HCT116 (cell line): ENCODE measurements at places on chromosomes 11 and 22.
A peak's percentile ranks its signal among the peaks of the same experiment; 100 is the strongest.

GRCh38 chr22:26462051-26462450 lies 21.5 kb downstream of the HPS4 start:
- DNase-seq = no peak

DNA sequence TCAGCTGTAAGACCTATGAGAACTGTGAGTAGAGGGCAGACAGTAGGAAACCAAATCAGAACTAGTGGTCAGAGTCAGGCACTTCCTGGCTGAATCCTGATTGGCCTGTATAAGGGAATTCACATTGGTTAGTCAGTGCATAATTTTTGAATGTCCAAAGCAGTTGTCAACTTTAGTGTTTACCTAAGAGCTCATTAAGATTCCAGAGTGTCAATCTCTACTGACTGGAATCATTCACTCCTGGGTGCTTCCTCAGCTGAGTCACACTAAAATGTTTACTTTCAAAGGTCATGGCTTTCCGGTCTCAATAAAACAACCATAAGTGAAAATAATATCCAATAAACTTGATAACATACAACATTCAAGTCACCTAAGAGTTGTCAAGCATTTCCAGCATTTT lies 306.1 kb downstream of the C11orf87 start:
- peak; percentile 40 for DNase-seq

DNA sequence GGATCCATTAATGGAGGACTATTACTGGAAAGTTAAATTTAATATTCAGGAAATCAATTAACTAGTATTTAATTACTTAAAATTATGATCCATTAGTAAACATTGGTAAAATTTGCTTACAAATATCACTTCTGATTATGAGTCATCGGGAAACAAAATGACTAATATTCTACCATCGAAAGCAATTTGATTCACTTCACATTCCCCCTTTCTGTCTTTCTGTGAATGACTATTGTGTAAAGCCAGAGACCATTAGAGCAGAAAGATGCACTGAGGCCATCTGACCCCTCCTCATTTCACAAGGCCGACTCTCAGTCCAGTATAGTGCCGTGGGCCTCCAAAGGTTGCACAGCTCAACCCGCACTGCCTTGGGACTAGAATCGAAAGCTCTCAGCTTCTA lies 619.0 kb downstream of the OPCML start:
- no peak for DNase-seq

- DNase-seq = no peak
These were observed 70.6 kb downstream of the ADM start for GRCh38 chr11:10375280-10375971.

GRCh38 chr11:131295986-131296385 lies 74.4 kb upstream of the NTM start:
- DNase-seq = no peak

- no peak for DNase-seq
These were observed 20.5 kb upstream of the EFCAB6 start for GRCh38 chr22:43832393-43833265.

DNA sequence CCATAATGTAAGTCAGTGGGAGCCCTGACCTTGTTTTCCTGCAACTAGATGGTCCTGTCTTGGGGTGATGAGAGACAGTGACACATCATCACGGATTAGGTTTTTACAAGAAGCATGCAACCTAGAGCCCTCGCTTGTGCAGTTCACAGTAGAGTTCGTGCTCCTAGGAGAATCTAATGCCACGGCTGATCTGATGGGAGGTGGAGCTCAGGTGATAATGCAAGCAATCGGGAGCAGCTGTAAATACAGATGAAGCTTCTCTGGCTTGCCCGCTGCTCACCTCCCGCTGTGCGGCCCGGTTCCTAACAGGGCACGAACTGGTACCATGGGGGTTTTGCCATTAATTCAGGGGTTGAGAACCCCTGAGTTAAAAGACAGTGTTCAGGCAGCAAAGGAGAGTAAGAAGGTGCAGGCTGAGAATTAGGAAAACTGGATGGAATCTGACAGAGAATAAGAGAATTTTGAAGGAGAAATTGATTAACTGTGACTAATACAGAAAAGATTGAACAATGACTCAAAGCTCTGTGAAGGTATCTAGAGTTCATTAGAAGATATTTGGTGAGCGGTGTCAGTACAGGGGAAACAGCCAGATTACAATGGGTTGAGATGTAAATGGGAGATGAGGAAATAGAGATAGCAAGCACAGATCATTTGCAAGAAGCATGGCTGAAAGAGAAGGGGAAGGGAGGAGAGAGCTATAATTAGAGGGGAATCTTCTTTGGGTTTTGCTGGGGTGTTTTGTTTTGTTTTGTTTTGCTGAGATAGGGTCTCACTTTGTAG lies 21.0 kb downstream of the WEE1 start:
- no peak for DNase-seq

DNA sequence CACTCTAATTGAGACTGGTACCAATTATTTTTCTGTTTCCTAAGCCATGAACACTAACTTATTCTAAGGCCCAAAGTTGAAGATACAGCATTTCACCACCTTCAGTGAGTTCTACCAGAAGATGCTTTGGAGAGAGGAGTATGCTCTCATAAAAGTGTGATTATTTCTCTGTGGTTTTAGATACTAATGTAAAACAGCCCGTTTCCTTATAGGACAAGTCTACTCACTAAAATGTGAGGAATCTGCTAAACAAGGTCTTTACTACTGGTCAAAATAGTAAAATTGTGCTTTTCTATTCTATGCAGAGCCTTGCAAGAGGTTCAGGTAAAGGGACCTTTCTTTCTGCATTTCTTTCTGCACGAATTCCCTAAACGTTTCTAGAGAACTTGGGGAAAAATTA lies 2.4 kb downstream of the LGR4 start:
- DNase-seq = no peak

GRCh38 chr11:5527716-5528115 lies 11.2 kb upstream of the UBQLNL start:
- DNase-seq = no peak

DNA sequence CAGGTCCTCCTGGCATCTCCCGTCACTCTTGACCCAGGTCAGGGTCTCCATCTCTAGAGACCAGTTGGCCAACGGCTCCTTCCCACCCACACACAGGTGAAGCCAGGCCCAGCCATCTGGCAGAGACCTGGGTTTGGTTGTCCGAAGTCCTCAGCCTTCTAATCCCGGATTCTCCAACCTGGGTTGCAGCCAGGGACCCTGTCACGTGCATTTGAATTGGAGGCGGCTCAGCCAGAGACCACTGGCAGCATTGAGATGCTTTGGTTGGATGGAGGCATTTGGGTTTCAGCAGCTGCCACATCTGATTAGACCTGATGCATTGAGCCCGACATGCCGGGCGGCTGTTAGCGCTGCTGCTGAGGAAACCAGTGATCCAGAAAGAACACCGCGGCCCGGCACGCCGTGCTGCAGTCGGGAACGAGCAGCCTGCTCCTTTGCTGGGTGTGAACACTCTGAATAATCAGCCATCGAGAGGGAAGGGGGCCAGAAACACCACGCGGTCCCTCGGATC lies 163.2 kb downstream of the BRD1 start:
- DNase-seq = no peak

GRCh38 chr11:86594746-86595145 lies 77.7 kb downstream of the ME3 start:
- no peak for DNase-seq

GRCh38 chr11:44387825-44388224 lies 77.9 kb upstream of the ALX4 start:
- no peak for DNase-seq

GRCh38 chr22:39906207-39906606 lies 5.3 kb downstream of the GRAP2 start:
- DNase-seq = no peak

DNA sequence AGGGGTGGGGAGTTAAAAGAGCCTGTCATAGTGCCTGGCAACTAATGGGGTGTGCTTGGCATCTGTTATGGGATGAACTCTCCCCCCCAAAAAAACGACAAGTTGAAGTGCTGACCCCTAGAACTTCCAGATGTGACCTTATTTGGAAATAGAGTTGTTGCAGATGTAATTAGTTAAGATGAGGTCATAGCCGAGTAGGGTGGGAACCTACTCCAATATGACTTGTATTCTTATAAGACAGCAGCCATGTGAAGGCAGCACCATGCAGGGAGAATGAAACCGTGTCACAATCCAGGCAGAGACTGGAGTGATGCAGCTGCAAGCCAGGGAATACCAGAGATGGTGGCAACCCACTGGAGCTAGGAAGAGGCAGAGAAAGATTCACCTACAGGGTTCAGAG lies 394.5 kb downstream of the TENM4 start:
- DNase-seq = no peak

DNA sequence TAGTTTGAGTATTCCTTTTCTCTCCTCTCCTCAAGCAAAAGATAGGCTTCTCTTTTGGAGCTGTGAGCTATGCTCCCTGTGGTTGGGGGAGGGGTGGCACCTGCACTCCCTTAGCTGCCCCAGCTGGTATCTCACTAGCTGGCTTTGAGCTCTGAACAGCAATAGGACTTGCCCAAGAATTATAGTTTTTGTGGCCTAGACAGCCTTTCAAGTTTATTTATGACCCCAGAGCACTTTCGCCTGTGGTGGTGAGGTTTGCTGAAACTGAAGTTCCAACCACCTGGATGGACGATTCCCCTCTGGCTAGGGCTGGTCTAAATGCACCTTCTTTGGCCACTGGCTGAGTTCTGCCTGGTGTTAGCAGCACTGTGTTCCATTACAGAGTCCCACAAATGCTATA lies 37.1 kb upstream of the SLC37A2 start:
- no peak for DNase-seq

- no peak for DNase-seq
These were observed 20.5 kb downstream of the POLD3 start for GRCh38 chr11:74612877-74613276.

- DNase-seq = no peak
These were observed 11.0 kb upstream of the SHANK2 start for GRCh38 chr11:71263386-71263785.

DNA sequence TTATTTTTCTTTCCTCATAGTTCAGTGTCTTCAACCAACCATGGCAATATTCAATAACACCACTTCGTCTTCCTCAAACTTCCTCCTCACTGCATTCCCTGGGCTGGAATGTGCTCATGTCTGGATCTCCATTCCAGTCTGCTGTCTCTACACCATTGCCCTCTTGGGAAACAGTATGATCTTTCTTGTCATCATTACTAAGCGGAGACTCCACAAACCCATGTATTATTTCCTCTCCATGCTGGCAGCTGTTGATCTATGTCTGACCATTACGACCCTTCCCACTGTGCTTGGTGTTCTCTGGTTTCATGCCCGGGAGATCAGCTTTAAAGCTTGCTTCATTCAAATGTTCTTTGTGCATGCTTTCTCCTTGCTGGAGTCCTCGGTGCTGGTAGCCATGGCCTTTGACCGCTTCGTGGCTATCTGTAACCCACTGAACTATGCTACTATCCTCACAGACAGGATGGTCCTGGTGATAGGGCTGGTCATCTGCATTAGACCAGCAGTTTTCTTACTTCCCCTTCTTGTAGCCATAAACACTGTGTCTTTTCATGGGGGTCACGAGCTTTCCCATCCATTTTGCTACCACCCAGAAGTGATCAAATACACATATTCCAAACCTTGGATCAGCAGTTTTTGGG lies at the start of gene OR51T1:
TSS of gene OR51T1 (plus strand) at position 41 of the 641 bp plus-strand sequence. CDS start at position 41, 0 bp downstream.
- no peak for DNase-seq

GRCh38 chr11:113504071-113504470 lies 28.9 kb upstream of the DRD2 start:
- DNase-seq = no peak

DNA sequence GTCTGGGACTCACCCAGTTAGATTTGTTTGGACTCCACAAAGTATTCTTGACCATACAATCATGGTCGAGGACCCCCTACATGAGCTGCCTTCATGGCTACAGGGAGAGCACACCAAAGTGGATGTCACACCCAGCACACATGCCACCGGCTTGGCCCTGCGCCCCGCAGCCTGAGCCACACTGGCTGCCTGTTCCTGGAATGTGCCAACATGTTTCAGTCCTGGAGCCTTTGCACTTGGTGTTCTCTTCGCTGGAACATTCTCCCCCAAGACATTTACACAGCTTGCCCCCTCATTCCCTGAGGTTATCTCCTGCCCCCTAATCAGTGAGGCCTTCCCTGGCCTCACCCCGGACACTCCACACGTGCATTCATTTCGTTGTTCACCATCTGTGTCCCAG lies 46.0 kb downstream of the PPARA start:
- no peak for DNase-seq

GRCh38 chr11:131201674-131202073 lies 168.7 kb upstream of the NTM start:
- DNase-seq = no peak

- DNase-seq = no peak
These were observed at the start of gene ARHGAP42 for GRCh38 chr11:100687054-100687629. ARHGAP42 (plus strand) TSS chr11:100687288; CDS start chr11:100687679, 391 bp downstream.

DNA sequence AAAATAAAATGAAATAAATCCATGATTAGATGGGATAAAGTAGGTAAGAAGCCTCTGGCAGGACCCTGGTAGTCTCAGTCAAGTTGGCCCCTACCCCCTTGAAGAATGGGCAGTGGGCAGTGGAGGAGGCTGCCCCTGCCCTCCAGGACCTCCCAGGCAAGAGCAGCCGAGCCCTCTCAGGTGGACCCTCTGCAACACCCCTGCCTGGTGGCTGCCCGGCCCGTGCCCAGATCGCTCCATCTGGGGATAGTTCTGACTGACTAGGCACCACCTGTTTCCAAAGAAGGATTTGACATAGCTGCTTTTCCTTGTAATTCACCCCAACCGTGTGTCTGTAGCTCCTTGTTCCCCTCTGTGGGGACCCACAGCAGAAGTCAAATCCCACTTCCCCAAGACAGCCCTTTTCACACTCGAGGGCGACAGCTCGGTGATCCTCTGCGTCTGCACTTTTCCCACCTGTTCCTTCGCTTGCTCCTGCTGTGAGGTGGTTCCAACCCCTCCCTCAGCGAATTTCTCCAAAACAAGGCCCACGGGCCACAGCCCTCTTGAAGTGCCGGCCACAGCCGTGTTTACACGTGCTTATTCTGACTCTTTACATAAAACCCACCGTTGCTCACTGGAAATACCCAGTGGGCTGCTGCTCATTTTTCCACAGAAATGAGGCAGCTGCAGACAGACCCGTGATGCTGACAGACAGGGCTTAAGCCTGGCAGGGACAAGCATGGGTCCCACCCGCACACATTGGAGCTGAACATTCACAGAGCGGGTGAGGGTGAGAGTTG lies 5.5 kb upstream of the TMPRSS13 start:
- DNase-seq = no peak

- DNase-seq = no peak
These were observed 527.9 kb upstream of the B3GAT1 start for GRCh38 chr11:134939905-134940304.

GRCh38 chr11:22554221-22554620 lies 71.4 kb downstream of the FANCF start:
- no peak for DNase-seq
